Esophagus muscularis mucosa (tissue), 4 donors: ENCODE measurements at places on chromosomes 7 and 10. TPM values are rescaled to one million over a fixed set of nuclear protein-coding genes. Genes with fewer than 3 reads are reported as not detected.

Gene ODAD2
- 0.83 TPM for total RNA-seq

Gene SBDS
- 240 TPM for total RNA-seq

Gene LIPJ
- total RNA-seq, result not detected

Gene BICC1
- 24.9 TPM for total RNA-seq

- DNase-seq, result no peak
Measured at GRCh38 chr10:131537281-131537680, 225.8 kb upstream of the TCERG1L start.

GRCh38 chr10:47277352-47278151 lies 22.4 kb upstream of the GDF10 start:
- DNase-seq, result no peak

DNA sequence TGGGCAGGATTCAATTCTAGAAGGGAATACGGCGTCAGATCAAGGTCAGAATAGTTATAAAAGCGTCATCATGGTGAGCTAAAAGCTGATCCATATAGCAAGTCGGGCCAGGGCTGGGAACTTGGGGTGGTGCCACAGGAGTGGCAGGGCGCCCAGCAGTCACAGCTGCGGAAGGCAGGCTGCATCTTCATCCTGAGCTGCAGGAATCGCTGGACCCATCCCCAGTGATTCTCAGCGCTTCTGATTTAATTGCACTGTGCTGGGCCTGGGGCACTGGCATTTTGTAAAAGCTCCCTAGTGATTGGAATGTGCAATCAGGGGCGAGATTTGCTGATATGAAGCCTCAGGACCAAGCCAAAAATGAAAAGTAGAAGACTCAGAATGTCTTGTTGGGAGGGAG lies 135.3 kb downstream of the CTTNBP2 start:
- no peak for DNase-seq

GRCh38 chr10:50576245-50576815 lies 47.4 kb downstream of the SGMS1 start:
- DNase-seq, result no peak

DNA sequence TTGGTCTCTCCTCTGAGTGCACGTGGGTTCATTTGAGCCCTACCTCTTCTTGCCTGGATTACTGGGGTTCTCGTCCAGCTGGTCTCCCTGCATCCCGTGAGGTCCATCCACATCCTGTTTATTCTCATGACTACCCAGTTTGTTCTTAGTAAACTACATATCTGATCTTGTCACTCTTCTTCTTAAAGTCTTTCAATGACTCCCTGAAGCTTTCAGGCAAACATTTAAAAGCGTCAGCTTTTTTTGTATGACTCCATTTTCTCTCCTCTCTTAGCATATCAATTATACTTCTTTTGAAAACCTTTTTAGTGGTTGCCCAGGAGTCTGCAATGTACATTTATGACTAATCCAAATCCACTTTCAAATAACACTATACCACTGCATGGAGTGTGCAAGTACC lies 7.5 kb downstream of the SFXN2 start:
- DNase-seq, result no peak

GRCh38 chr7:43479042-43479441 lies 103.9 kb upstream of the STK17A start:
- peak; percentile 81 for DNase-seq

DNA sequence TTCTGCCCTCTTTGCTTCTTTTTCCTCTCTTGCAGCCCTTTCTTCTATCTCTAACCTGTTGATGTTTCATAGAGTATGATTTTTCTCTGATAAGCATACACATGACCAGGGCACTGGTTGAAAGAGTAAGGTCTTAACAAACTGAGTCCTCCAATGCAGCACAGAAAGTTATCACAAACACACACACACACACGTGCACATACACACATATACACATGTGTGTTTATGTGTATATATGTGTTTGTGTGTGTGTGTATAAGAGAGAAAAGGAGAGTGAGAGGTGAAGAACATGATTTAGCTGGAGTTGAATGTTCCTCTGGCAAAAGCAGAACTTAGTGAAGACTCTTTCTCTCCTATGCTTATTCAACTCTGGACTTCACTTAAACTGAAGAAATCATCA lies 130.0 kb downstream of the KLF6 start:
- DNase-seq, result no peak

- DNase-seq, result peak; percentile 17
Measured at GRCh38 chr7:21960922-21961321, 15.2 kb upstream of the CDCA7L start.

- no peak for DNase-seq
Measured at GRCh38 chr10:46293832-46294640, 7.2 kb downstream of the ANTXRL start.

DNA sequence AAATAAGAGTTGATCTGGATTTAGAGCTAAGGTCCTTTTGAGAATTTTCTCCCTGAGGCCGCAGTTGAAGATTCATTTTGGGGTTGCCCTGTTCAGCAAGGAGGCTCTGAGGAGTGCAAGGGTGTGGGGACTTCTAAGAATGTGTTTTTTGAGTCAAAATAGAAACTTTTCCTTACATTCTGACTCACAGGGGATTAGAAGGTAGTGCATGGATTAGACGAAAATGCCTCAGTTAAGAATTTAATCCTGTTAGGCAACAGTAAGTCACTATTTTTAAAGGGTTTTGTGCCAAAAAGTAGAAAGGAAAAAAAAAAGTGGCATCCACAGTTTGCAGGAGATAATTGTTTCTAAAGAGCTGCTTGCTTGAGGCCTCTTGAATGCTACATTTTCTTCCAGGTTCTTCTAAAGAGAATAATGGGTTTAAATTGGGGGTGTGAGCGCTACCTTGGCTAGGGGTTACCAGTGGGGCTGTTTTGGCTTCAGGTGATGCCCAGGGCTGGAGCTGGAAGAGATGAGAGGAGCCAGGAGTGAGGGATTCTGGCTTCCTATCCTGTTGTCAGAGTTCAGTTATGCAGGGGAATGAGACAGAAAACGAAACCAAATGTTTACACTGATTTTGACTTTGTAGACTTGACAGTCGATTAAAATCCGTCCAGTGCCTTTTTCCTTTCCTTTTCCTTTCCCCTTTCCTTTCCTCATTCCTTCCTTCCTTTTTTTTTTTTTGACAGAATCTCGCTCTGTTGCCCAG lies 52.9 kb downstream of the BAMBI start:
- no peak for DNase-seq

GRCh38 chr10:91034042-91034441 lies 113.2 kb upstream of the ANKRD1 start:
- DNase-seq, result no peak

- no peak for DNase-seq
Measured at GRCh38 chr7:50647286-50647980, 82.2 kb upstream of the DDC start.

DNA sequence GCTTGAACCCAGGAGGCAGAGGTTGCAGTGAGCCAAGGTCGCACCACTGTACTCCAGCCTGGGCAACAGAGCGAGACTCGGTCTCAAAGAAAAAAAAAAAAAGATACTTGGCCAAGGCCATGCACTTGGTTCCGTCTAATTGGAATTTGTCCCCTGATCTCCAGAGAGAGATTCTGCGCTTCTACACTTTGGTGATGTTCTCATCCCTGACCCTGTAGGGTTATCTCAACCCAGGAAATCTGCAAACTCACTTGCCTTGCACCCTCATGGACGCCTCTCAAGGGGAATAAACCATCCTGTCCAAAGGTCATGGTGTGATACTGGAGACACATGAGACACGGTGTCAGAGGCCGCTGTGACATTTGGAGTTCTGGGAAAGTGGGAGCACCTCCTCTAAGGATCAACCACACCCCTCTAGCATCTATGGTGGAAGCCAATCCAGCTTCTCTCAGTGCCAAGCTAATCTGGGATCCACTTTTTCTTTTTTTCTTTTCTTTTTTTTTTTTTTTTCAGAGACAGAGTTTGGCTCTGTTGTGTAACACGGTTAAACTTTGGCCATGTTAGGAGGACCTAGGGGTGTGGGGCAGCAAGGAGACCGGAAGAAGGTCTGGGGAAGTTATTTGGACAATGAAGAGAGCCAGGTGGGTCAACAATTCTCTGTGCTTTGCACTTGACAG lies 7.8 kb upstream of the POR start:
- no peak for DNase-seq
